ENCODE measurements at places on chromosomes 2 and 18. TPM values are rescaled to one million over a fixed set of nuclear protein-coding genes. Genes with fewer than 3 reads are reported as not detected.

Gene TNFRSF11A
- total RNA-seq, result 7.1 TPM

Gene CPO
- 0.05 TPM for total RNA-seq

Gene TEX44
- total RNA-seq, result not detected

Gene SOX11
- not detected for total RNA-seq

Gene DSG2
- 59.6 TPM for total RNA-seq

Gene FAM124B
- not detected for total RNA-seq

Gene MC2R
- not detected for total RNA-seq

Gene TMEM200C
- not detected for total RNA-seq

Data from A549 treated with AZD2906 at 1 μM for 4 hours (cell line).